Transverse colon (tissue), 4 donors: ENCODE measurements at places on chromosomes 16 and 17. TPM values are rescaled to one million over a fixed set of nuclear protein-coding genes. Genes with fewer than 3 reads are reported as not detected.

- no peak for DNase-seq
These were observed at the start of gene TMEM88 for GRCh38 chr17:7854851-7855659. TMEM88 (plus strand) TSS chr17:7855066; CDS start chr17:7855075, 9 bp downstream.

CARD14 gene
- 0.75 TPM for total RNA-seq

TIGD7 gene
- 4.3 TPM for total RNA-seq

DNA sequence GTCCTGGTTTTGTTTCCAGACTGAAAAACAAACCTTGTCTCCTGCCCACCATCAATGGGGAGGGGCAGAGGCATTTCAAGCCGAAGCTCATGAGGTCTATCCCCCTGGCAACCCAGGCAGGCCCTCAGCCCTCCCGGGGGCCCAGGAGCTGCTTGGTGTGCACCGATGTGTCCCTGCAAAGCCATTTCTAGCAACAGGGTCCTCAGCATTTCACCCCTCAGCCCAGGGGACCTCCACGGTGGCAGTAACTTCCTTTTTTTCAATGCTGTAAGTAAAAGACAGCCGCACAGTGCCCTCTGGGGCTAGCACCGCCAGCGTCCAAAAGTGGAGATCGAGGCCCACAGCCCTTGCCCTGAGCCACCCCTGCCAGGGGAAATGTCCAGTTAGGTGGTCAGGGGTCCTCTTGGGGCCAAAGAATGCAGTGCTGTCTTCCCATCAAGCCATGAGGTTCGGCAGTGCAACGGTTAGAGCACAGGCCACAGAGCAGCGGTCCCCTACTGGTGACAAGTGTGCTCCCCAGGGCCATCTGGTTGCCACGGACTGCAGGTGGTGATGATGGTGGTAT is 79.9 kb downstream of the LITAF start:
- no peak for DNase-seq

- no peak for DNase-seq
These were observed 34.1 kb upstream of the ELAC2 start for GRCh38 chr17:13051915-13052314.

MT4 gene
- total RNA-seq = 95.4 TPM

GRCh38 chr17:73539166-73539565 is 105.1 kb downstream of the SDK2 start:
- no peak for DNase-seq

USP43 gene
- total RNA-seq = 26.9 TPM

GRCh38 chr17:42565523-42566214 is 1.2 kb upstream of the MLX start:
- no peak for DNase-seq

DNA sequence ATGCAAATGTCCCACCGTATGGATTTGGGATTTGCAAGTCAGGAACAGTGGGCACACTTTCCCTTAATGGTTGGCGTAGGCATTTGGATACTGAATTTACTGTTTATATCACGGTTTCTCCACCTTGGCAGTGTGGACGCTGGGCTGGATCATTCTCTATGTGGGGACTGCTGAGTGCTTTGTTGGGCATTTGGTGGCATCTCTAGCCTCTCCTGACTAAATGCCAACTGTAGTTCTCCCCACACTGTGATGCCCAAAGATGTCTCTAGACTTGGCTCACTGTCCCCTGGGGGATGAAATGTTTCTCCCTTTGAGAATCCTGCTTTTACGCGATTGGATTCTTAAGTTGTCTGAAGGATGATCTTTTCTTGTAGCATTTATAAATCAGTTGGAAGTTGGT is 49.0 kb downstream of the RBFOX1 start:
- DNase-seq = no peak

DNA sequence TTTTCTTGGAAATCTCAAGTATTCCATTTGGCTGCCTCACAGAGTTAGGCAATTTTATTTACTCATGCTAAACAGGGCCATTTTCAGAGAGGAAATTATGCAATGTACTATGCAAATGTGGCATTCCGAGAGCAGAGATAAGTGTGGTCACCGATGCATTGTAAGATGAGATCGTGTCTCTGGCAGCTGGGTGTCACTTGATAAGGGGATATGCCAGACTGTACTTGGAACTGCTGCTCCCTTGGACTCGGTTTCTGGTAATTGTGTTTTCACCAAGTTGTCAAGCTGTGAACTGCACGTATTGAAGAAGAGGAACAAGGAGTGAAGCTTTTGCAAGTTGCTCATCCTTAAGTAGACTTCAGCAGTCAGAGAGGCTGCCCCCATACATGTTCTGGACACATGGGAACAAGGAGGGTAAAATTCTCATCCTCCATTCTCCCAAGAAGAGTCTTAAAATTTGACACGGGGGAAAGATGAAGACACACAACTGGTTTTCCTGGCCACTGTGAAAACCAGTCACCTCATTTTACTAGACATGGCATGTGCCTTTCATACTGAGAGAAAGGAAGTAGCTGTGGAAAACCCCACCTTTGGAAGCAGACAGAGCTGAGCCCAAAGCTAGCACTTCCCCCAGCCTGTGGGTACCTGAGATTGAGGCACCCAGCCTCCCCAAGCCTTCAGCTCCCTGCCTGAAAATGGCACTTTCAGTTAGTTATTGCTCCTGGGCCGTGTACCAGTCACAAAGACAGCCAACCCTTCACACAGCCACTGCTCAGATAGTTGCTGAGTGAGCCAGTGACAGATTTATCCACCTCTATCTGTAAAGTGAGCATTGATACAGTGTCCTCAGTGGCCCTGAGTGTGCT is 150.7 kb downstream of the SOCS1 start:
- DNase-seq = peak; percentile 41

DNA sequence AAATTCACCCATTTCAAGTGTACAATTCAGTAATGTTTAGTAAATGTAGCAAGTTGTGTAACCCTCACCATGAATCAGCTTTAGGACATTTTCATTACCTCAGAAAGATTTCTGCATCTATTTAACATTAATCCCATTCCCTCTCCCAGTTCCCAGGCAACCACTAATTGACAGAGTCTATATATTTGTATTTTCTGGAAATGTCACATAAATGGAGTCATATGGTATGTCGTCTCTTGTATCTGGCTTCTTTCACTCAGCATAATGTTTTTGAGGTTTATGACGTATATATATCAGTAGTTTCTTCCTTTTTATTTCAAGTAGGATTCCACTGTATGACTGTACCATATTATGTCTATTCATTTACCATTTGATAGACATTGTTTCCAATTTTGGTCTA is 199.8 kb downstream of the CYB561 start:
- DNase-seq = no peak

DNA sequence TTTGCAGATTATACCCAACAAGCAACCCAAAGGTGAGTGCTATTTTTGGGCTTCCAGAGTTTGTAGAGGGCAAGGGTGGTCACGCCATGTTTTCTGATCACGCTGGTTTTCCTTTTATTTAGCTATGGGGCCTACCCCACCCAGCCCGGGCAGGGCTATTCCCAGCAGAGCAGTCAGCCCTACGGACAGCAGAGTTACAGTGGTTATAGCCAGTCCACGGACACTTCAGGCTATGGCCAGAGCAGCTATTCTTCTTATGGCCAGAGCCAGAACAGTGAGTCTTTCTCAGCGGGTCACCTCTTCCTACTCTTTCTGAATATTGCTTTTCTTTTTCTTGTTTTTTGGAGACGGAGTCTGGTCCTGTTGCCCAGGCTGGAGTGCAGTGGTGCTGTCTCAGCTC is 2.5 kb downstream of the FUS start:
- DNase-seq = no peak

ACE gene
- total RNA-seq = 24.7 TPM

GRCh38 chr16:29910819-29911675 is 10.8 kb downstream of the ASPHD1 start:
- no peak for DNase-seq

- DNase-seq = no peak
These were observed 56.3 kb upstream of the CMIP start for GRCh38 chr16:81388357-81388756.

GRCh38 chr17:28475151-28475900 is 1.9 kb downstream of the SLC13A2 start:
- DNase-seq = no peak

DNA sequence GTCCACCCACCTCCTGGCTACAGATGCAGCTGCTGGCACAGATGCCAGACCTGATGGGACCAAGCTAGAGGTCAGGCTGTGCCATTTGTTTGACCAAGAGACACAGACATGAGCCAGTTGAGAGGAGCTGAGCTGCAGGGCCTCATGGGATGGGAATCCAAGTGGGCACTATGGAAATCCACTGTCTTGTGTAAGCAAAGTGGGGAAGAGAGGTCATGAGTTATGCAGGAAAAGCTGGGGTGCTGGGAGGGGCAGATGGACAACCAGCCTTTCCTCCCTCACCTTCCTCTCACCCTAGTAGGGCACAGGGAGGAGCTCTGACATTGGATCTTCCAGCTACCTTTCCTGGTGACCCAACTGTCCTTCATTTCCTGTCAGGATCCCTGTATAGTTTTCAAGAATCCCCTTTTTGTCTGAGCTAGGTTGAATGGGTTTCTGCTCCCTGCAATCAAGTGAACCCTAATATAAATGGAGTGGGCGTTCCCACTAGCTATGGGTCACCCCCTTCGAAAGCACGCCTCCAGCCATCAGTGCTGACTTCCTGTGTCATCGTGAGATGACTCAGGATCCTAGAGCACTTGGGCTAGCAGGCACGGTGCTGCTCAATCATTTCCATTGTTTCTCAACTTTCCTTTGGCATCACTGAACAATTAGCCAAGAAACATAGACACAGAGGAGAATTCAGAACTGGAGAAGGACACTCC is 13.6 kb downstream of the ATPAF2 start:
- no peak for DNase-seq

DNA sequence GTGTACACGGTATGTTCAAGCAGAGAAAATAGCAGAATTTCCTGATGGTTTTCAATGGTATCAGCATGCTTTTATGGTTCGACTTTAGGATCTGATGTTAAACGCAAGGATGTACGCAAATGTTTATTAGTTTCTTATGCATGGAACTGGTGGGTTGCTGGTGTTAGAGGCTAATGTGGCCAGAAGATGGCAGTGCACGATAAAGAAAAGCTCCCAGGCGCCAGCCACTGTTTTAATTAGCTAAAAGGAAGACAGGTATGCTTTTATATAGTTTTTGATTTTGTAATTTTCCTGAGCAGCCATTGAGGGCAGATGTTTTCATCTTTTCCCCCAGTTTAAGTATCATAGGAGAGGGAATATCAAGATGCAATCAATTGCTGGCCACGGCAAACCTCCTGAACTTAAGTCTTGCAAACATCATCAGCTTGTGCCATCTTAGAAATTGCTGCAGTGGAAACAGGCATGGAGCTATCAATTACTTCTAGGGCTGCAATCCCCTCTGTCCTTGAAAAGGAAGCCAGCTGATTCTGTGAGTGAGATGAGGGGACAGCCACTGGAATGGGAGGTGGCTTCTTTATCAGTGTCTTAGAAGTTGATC is 648.5 kb upstream of the RBFOX1 start:
- DNase-seq = peak; percentile 11

GRCh38 chr16:84600343-84601229 is 17.3 kb downstream of the COTL1 start:
- no peak for DNase-seq

- DNase-seq = no peak
These were observed 56.0 kb downstream of the CEP112 start for GRCh38 chr17:66135896-66136295.

DNA sequence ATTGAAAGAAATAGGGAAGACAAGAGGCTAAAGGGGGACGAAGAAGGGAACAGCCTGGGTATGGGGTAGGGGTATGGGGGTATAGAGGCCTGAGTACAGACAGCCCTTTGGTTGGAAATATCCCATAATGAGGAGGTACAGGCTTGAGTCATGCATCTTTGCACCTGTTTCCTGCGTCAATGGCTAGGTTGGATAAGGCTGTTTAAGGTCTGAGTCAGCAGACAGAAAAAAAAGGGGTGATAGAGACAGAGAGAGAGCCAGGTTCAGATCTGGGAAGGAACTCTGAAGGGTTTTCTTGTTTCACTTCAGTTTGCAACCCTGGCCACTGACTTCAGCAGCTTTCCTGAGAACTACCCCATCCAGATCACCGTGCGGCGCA is 8.5 kb downstream of the FNDC8 start:
- no peak for DNase-seq

GRCh38 chr16:1470481-1471251 is 4.2 kb downstream of the CLCN7 start:
- DNase-seq = peak; percentile 27

NT5M gene
- 4.2 TPM for total RNA-seq

GRCh38 chr17:4442582-4442981 is 8.8 kb downstream of the SPNS3 start:
- DNase-seq = no peak

GRCh38 chr16:66693149-66693548 is 3.4 kb downstream of the CMTM4 start:
- DNase-seq = no peak

DNA sequence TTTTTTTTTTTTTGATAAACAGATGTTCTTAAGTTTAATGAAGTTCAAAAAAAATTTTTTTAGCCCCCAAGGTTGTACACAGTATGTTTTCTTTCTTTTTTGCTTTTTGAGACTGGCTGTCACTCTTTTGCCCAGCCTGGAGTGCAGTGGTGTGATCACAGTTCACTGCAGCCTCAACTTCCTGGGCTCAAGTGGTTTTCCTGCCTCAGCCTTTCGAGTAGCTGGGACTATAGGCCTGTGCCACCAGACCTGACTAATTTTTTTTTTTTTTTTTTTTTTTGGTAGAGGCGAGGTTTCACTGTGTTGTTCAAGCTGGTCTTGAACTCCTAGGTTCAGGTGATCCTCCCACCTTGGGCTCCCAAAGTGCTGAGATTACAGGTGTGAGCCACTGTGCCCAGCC is 12.8 kb downstream of the ITGAE start:
- no peak for DNase-seq

DNA sequence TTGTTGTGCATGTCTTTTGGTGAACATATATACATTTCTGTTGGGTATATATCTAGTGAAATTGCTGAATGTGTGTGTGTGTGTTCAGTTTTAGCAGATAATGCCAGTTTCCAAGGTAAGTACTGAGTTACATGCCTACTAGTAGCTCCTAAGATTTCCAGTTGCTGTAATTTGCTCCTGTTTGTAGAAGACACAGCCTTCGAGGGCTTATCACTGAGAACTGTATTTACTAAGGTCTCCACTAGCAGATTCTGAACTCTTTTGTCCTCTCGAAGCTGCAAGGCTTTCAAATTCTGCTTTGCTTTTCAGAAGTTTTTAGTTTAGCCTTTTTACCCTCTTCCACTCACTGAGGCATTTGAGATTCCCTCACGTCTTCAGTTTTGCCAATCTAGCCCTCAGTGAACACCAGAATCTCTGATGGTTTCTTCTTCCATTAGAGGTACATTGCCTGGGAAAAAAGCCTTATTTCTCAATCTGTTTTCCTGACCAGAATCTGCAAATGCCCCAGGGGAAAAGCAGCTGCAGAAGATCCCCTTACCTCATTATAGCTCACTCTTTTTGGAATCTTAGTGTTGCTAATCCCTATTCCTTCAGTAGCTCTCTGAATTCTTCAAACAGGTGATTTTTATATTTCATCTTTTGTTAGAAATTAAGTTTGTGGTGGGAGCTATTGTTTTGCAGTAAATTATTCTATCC is 52.9 kb downstream of the NF1 start:
- no peak for DNase-seq

KRT33A gene
- total RNA-seq = not detected

GRCh38 chr17:50053654-50053960 is 2.3 kb upstream of the ITGA3 start:
- DNase-seq = no peak
